T-cell (primary cell): ENCODE measurements at places on chromosomes 6 and 20. TPM values are rescaled to one million over a fixed set of nuclear protein-coding genes. Genes with fewer than 3 reads are reported as not detected.
A peak's percentile ranks its signal among the peaks of the same experiment; 100 is the strongest.

The SYCP2 gene
- 4.3 TPM for total RNA-seq

DNA sequence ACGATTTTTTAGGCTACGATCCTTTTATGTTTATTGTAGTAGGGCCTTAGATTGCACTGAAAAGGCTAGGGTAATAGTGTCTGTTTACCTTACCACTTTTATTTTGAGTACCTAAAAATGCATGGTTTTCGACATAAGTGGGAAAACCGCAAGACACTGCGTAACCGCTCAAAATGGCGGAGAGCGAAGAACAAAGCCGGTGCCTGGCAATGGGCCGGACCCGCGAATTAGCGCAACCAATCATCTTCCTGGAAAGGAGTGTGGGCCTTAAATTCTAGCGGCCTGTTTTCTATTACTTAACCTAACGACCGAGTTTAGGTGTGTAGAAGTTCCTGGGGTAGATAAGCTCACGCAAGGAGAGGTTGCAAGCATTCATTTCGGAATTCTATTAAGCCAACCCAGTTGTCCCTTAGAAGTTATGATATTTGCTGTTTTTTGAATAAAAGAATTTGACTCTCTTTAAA, 118.0 kb downstream of the HFE start:
- H3K27ac ChIP-seq = peak overlapping the region; percentile 93
- H3K4me3 ChIP-seq = peak overlapping the region; percentile 98
- H3K36me3 ChIP-seq = no peaks in the 10 kb centered on the region
- no peaks in the 10 kb centered on the region for H3K27me3 ChIP-seq

GRCh38 chr20:46330072-46330763, 21.9 kb upstream of the CDH22 start:
- no peak overlapping the region for H3K27ac ChIP-seq
- peaks cover 74% of the 10 kb centered on the region for H3K27me3 ChIP-seq
- no peaks in the 10 kb centered on the region for H3K4me1 ChIP-seq
- no peaks in the 10 kb centered on the region for H3K36me3 ChIP-seq

- H3K4me3 ChIP-seq = no peak overlapping the region
- H3K27me3 ChIP-seq = no peaks in the 10 kb centered on the region
- DNase-seq = no peak
- no peak overlapping the region for H3K27ac ChIP-seq
These were observed 243.3 kb upstream of the GRIK2 start for GRCh38 chr6:101150226-101150625.

The GHRH gene
- not detected for total RNA-seq

DNA sequence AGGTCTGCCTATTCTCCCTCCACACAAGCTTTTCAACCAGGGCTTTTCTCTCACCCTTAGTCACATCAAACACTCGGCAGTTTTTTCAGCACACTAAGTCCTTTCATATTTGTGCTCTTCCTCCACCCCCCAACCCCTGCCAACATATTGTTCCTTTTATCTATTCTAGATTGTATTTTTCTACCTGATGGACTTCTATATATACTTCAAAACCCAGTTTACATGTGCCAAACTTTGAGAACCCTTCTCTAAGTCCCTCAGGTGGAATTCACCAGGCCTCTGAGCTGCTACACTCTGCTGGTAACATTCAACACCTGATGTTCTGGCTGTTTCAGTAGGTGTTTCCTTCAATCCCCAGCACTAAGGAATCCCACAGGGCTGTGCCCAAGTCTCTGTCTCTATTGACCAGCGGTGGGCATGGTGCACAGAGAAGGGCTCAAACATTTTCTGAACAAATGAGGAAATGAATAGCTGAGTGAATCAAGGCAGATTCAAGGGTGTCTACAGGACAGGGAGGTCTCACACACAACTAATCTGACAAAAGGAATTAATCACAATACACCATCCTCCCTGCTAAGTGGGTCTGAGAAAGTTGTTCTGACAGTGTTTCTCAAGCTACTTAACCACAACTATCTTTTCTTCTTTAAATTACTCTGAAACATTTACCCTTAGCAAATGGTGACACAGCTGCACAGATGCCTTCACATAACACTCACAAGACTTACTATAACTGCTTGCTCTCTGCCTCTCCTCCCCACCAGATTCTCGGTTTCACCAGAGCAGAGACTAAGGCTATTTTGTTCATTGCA, 166.5 kb downstream of the TSHZ2 start:
- no peak overlapping the region for H3K4me3 ChIP-seq
- DNase-seq = no peak
- H3K27me3 ChIP-seq = no peaks in the 10 kb centered on the region
- no peaks in the 10 kb centered on the region for H3K36me3 ChIP-seq
- no peak overlapping the region for H3K27ac ChIP-seq

DNA sequence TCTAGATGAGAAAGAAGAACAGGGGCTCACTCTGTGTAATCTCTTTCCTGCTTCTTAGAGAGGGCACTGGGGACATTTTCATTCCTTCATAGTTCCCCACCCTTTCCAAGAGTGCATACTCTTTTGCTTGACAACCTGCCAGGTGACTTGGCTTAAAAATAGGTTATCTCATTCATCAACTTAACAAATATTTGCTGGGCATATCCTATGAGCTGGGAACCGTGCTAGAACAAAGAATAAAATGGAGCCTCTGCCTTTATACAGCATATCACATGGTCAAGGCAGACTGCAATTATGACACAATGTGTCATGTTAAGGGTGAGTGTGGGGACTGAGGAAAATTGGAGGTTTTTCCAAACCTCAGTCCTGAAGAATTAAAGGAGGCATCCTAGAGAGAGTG, 209.8 kb upstream of the FOXA2 start:
- H3K27ac ChIP-seq = no peak overlapping the region
- no peaks in the 10 kb centered on the region for H3K36me3 ChIP-seq
- H3K4me3 ChIP-seq = no peak overlapping the region
- no peaks in the 10 kb centered on the region for H3K27me3 ChIP-seq

DNA sequence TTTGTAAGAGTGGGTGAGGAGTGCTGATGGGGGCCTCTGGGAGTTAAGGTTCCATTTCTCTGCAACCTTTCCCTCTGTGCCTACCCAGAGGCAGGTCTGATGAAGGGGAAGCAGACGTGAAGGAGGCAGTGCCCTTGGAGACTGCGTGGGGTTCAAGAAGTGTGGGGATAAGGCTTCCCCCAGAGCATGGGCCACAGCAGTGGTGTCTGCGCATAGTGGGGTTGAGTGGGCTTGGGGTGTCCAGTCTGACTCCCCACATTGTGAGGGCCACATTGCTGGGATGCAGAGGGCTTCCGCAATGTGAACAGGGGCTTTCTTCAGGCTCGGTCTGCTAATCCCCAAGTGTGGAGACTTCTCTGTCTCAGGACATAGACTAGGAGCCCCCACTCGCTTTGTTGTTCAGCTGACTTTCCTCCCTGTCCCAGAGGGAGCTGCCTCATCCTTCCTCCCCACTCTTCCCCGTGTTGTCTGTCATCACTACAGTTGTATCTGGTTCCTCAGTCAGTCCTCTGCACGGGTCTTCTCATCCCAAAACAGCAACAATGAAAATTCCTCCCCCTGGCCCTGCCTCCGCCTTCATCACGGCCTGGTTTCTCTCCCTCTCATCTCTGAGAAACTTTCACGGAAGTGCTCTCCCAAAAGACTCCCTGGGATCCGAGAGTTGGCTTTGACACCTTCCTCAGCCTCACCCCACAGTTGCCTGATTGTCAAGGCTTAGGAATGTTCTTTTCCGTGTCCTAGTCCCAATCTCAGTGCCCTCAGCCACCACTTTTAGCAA, 2.8 kb downstream of the EBF4 start:
- H3K4me1 ChIP-seq = no peaks in the 10 kb centered on the region
- H3K27ac ChIP-seq = no peak overlapping the region
- H3K4me3 ChIP-seq = no peak overlapping the region

The ZBP1 gene
- total RNA-seq = 20.6 TPM

The TCF21 gene
- 0.07 TPM for total RNA-seq

The EDN3 gene
- total RNA-seq = 1.3 TPM

DNA sequence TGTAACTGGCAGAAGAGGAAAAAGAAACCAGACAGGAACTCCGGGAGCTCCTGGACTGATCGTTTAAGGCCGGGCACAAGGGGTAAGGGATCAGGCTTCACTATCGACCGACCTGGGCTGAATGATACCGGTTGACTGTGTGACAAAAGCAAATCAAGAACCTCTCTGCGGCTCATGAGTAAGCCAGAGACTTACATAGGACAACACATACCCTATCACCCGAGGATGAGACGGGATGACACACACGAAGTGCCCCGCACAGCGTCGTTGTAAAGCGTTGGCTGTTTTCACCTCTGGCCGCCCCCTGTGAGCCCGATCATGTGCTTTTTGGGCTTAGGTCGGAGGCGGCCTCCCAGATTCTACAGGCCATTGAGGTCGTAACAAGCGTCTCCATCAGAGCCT, 695 bp upstream of the TGIF2 start:
- peak overlapping the region; percentile 35 for H3K4me3 ChIP-seq
- H3K27ac ChIP-seq = peak overlapping the region; percentile 96
- H3K4me1 ChIP-seq = peaks cover 39% of the 10 kb centered on the region
- no peaks in the 10 kb centered on the region for H3K27me3 ChIP-seq
- peak; percentile 42 for DNase-seq
- no peaks in the 10 kb centered on the region for H3K36me3 ChIP-seq

The DNAAF9 gene
- 5.3 TPM for total RNA-seq

The SLC32A1 gene
- total RNA-seq = not detected

DNA sequence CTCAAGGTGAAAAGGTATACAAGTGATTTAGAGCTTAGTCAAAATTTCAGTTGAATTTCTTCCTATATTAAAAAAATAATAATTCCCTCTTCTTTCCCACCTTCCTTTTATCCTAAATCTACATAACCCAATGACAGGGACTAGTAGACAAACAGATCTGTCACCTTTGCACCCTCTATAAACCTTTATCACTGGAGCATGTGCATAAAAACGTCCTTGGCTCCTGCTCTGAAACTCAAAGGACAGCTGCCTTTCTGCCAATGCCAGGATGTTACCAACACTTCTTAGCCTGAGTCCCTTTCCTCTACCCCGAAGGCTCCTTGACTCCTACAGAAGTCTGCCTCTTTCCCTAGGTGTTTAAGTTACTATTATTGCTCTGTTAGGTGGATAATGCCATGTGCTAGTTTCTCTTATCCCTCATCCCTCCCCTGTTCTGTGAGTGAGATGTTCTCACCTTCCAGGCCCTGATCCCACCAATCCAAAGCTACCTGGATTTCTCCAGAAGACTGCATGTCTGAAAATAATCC, 4.3 kb downstream of the CLVS2 start:
- no peaks in the 10 kb centered on the region for H3K36me3 ChIP-seq
- no peak overlapping the region for H3K4me3 ChIP-seq
- DNase-seq = no peak
- H3K27ac ChIP-seq = no peak overlapping the region
- H3K27me3 ChIP-seq = peaks cover 23% of the 10 kb centered on the region

DNA sequence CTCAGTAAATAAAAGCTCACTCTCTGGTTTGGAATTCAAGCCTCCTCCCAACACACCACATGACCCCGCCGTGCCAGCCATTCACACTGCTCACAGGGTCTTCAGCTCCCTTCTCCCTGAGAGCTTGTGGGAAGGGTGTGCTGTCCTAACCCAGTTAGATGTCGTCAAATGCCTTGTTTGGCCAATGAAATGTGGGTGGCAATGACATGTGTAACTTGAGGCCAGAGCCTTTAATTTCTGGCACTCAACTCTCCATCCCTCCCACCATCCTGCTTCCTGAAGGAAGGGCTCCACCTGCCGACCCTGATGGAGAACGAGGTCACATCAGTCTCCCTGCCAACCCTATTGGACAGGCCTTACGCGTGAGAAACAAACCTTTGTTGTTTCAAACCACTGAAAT, 224.5 kb upstream of the AGPAT4 start:
- no peaks in the 10 kb centered on the region for H3K27me3 ChIP-seq
- H3K4me3 ChIP-seq = no peak overlapping the region
- no peak overlapping the region for H3K27ac ChIP-seq
- H3K4me1 ChIP-seq = no peaks in the 10 kb centered on the region

DNA sequence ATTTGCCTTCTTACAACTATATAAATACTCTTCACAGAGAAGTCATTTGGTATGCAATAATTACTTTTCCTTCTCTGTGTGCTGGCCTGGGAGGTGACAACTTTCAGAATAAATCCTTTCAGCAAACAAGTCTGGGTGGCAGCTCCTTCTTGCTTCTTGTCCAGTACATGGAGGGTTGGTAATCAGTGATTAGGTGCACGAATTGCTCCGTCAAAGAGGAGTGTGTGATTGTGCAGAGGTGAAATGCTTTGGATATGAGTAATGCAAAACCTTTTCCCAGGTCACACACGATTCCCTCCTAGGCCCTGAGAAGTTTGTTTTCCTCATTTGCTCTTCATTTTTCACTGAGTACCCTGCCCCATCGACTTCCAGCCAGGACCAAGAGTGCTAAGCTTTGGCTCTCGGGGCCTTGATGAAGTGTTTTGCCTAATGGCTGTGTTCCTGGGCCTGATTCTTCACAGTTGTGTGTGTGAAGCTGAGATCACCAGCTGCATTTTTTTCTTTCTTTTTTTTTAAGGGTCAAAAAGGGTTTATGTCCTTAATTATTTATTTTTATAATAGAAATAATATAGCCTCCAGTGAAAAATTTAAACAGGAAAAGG, 216.5 kb downstream of the ZMYND8 start:
- no peaks in the 10 kb centered on the region for H3K36me3 ChIP-seq
- no peak for DNase-seq
- no peak overlapping the region for H3K4me3 ChIP-seq
- H3K4me1 ChIP-seq = no peaks in the 10 kb centered on the region
- no peak overlapping the region for H3K27ac ChIP-seq

DNA sequence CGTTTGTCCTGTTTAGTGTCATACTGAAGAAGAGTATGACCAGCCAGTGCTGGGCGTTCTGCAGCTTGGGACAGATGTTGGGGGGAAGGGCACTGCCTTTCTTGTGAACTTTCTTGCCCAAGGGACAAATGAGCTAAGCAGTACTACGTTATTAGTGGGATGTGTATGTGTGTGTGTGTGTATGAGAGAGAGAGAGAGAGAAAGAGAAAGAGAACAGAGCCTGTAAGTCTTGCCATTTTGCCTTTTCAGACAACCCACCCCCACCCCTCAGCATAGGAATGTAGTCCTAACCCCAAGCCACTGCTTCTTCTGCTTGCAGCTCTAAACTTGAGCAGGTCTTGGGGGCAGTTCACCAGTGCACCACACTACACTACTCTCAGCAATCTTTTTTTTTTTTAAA, 45.5 kb downstream of the E2F3 start:
- no peak for DNase-seq
- peaks cover 4% of the 10 kb centered on the region for H3K36me3 ChIP-seq
- H3K4me3 ChIP-seq = no peak overlapping the region
- H3K4me1 ChIP-seq = peaks cover 3% of the 10 kb centered on the region
- no peak overlapping the region for H3K27ac ChIP-seq
- H3K27me3 ChIP-seq = no peaks in the 10 kb centered on the region
